ENCODE measurements at places on chromosomes 5 and 9.
A peak's percentile ranks its signal among the peaks of the same experiment; 100 is the strongest.

DNA sequence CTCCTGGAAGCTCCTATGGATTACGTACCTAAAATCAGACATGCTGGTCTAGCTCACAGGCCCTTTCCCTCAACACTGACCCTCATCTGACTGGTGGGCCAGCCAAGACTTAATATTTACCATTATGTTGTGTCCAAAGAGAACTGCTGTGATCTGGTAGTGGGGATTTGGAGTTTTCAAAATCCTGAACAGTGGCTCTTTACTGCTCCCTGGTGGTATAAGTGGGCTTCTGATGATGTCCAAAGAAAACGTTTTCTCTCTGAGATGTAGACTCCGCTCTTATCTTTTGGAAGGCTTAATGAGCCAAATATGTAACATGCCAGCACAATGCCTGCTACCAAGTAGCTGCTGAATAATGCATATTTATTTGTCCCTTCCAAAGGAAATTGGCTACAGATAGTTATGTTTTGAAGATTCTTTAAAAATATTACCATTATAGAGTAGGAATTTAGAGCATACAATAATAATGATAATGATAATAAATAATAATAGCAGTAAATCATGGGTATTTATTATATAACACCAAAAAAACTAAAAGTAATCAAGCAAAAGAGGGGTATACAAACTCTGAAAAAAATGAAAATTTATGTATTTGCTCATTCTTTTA lies 406.6 kb upstream of the TNC start:
- DNase-seq, result no peak
- H3K27ac ChIP-seq, result no peak overlapping the region
- no peaks in the 10 kb centered on the region for H3K4me1 ChIP-seq
- peaks cover 15% of the 10 kb centered on the region for H3K27me3 ChIP-seq

GRCh38 chr5:136079195-136079985 lies 50.6 kb downstream of the TGFBI start:
- H3K4me1 ChIP-seq, result peaks cover 7% of the 10 kb centered on the region
- H3K36me3 ChIP-seq, result no peaks in the 10 kb centered on the region
- H3K27ac ChIP-seq, result no peak overlapping the region
- peaks cover 40% of the 10 kb centered on the region for H3K27me3 ChIP-seq

DNA sequence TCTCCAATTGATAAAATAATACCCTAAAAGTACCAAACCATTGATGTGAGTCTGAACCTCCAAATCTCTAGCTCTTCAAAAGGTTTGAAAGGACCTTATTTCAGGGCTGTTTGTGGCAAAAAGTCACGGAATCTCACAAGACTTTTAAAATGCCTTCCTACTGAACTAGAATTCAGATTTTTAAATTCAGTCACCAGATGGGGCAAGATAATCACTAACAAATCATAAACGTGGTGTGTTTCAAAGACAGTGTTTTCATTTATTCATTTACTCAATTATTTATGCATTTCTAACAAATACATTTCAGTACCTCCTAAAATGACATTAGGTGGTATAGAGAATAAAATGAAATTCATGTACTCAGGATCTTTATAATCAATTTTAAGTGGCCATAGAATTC lies 68.2 kb upstream of the SMC2 start:
- H3K36me3 ChIP-seq, result no peaks in the 10 kb centered on the region
- peaks cover 5% of the 10 kb centered on the region for H3K27me3 ChIP-seq
- H3K27ac ChIP-seq, result no peak overlapping the region
- DNase-seq, result no peak
- no peak overlapping the region for H3K4me3 ChIP-seq

DNA sequence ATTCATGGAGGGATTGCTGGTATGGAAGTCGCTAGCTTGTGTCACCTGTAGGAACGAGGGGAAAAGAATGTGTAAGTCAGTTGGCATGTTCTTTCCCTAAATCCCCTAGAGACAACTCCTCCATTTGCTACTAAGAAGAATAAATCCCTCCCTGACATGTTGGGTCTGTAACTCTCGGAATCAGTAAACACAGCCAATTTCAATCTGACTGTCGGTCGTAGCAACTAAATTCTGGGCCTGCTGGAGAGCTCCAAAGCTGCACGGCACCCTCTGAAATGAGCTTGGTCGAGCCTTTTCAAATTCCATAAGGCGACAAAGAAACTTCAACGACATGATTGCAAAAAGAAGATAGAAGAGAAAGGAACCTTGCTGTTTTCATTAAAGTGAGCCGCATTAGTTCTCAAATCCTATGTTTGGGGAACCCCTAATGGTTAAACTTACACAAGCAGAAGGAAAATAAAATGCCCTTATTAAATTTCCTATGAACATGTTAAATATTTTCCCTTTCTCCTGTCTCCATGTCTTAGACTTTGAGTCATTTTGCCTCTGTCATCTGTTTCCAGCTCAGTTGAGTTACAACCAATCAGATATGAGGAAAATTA lies 735.8 kb upstream of the WWC1 start:
- H3K36me3 ChIP-seq, result no peaks in the 10 kb centered on the region
- no peak overlapping the region for H3K27ac ChIP-seq
- no peaks in the 10 kb centered on the region for H3K27me3 ChIP-seq
- no peak overlapping the region for H3K4me3 ChIP-seq

- no peak for DNase-seq
- no peak overlapping the region for H3K27ac ChIP-seq
- no peak overlapping the region for H3K4me3 ChIP-seq
- H3K4me1 ChIP-seq, result peaks cover 4% of the 10 kb centered on the region
Observed at GRCh38 chr9:31388660-31389059, 995.8 kb upstream of the ACO1 start.

- H3K4me3 ChIP-seq, result no peak overlapping the region
- no peak overlapping the region for H3K27ac ChIP-seq
- no peaks in the 10 kb centered on the region for H3K4me1 ChIP-seq
- DNase-seq, result no peak
- H3K27me3 ChIP-seq, result no peaks in the 10 kb centered on the region
Observed at GRCh38 chr5:175131432-175131831, 312.6 kb downstream of the DRD1 start.

GRCh38 chr5:142821733-142822487 lies 51.7 kb downstream of the ARHGAP26 start:
- H3K27ac ChIP-seq, result peak overlapping the region; percentile 31
- H3K4me3 ChIP-seq, result no peak overlapping the region
- no peaks in the 10 kb centered on the region for H3K27me3 ChIP-seq
- DNase-seq, result no peak
- H3K36me3 ChIP-seq, result peaks cover 7% of the 10 kb centered on the region
- H3K4me1 ChIP-seq, result peaks cover 85% of the 10 kb centered on the region

DNA sequence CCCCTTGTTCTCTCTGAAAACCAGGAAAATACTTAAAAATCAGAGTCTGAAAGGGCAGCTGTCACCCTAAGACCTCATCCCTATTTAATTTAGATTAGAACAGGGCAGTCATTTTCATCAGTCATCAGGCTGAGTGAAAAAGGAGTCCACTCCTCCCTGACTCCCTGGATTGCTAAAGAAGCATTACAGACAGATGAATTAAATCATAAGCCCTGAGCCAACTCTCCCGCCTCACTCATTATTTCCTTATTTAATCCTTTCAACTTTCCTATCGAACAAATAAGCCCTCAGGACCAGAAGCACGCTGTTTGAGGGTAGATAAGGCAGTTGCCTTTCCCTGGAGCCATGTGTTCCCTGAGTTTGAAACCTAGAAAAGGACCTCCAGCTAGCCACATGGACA lies 201.9 kb upstream of the ANKRD55 start:
- H3K27me3 ChIP-seq, result peaks cover 9% of the 10 kb centered on the region
- H3K36me3 ChIP-seq, result no peaks in the 10 kb centered on the region
- DNase-seq, result no peak
- no peak overlapping the region for H3K27ac ChIP-seq
- H3K4me1 ChIP-seq, result no peaks in the 10 kb centered on the region
- no peak overlapping the region for H3K4me3 ChIP-seq

DNA sequence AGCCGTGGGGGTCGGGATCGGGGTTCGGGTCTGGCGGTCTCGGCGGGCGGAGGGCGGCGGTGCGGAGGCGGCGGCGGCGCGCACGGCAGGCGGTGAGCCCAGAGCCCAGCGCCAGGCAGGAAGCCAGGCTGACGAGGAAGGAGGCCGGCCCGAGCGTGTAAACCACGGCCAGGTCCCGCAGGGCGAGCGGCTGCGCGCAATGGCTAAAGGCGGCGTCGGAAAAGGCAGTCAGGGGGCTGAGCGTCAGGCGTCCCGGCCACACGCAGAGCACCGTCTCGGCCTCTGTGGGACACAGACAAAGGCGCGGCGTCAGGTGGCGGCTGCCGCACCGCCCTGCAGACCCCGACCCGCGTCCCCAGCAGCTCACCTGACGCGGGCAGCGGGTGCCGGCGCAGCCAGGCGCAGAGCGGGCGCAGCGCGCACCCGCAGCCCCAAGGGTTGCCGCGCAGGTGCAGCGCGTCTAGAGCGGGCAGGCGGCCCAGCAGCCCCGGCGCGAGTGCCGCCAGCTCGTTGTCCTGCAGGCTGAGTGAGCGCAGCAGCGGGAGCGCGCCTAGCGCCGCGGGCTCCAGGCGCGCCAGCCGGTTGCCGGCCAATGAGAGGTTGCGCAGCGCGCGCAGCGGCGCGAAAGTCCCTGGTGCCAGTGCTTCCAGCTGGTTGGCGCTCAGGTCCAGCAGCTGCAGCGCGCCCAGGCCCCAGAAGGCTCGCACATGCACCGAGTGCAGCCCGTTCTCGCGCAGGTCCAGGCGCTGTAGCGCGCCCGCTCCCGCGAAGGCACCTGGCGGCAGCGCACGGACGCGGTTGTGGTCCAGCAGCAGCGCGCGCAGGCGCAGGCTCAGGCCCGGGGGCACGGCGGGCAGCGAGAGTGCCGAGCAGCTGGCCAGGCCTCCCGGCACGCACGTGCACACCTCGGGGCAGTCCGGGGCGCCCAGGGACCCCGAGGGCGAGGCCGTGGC lies 671 bp downstream of the LRRC26 start:
- no peaks in the 10 kb centered on the region for H3K36me3 ChIP-seq
- no peak overlapping the region for H3K27ac ChIP-seq
- DNase-seq, result no peak
- H3K4me1 ChIP-seq, result no peaks in the 10 kb centered on the region

DNA sequence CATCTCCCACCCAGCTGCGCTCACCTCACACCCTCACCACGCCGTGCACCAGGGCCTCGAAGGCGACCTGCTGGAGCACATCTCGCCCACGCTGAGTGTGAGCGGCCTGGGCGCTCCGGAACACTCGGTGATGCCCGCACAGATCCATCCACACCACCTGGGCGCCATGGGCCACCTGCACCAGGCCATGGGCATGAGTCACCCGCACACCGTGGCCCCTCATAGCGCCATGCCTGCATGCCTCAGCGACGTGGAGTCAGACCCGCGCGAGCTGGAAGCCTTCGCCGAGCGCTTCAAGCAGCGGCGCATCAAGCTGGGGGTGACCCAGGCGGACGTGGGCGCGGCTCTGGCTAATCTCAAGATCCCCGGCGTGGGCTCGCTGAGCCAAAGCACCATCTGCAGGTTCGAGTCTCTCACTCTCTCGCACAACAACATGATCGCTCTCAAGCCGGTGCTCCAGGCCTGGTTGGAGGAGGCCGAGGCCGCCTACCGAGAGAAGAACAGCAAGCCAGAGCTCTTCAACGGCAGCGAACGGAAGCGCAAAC lies 1.1 kb downstream of the POU4F3 start:
- peaks cover 9% of the 10 kb centered on the region for H3K36me3 ChIP-seq
- H3K27me3 ChIP-seq, result peaks cover 98% of the 10 kb centered on the region
- no peak for DNase-seq
- H3K27ac ChIP-seq, result peak overlapping the region; percentile 56

Data from activated CD8-positive, alpha-beta memory T cell treated with anti-CD3 and anti-CD28 coated beads, Interleukin-2, amount 10 ng/mL, durations not matched to agents 7 days and 5 days (primary cell).